Foreskin keratinocyte (primary cell): ENCODE measurements at places on chromosomes 11 and 22.

GRCh38 chr11:44335052-44335760 lies 25.3 kb upstream of the ALX4 start:
- no peak for DNase-seq

- no peak for DNase-seq
Observed at GRCh38 chr11:117984476-117984875, 1.7 kb upstream of the IL10RA start.

- DNase-seq = peak; percentile 42
Observed at GRCh38 chr11:69088676-69089146, 40.0 kb downstream of the TPCN2 start.

- no peak for DNase-seq
Observed at GRCh38 chr22:30782613-30783012, 87.9 kb downstream of the OSBP2 start.

DNA sequence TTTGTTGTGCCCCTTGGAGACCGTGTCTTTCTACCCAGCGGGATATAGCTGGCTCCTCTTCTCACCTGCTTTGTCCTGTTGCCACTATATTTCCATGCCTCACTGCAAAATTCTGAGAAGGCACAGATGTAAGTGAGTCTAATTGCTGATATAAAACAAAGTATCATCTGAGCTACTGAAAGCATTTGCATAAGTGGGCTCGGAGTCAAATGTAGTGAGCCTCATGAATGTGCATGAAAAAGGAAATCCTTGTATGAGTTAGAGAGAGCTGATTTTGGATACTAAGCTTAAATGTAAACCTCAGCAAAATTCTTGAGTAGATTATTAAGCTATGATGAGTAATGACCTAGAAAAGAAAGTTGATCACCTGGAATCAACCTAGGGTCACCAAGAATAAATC lies 13.9 kb downstream of the OVCH2 start:
- no peak for DNase-seq

GRCh38 chr11:120389693-120390584 lies 53.7 kb downstream of the ARHGEF12 start:
- DNase-seq = no peak

DNA sequence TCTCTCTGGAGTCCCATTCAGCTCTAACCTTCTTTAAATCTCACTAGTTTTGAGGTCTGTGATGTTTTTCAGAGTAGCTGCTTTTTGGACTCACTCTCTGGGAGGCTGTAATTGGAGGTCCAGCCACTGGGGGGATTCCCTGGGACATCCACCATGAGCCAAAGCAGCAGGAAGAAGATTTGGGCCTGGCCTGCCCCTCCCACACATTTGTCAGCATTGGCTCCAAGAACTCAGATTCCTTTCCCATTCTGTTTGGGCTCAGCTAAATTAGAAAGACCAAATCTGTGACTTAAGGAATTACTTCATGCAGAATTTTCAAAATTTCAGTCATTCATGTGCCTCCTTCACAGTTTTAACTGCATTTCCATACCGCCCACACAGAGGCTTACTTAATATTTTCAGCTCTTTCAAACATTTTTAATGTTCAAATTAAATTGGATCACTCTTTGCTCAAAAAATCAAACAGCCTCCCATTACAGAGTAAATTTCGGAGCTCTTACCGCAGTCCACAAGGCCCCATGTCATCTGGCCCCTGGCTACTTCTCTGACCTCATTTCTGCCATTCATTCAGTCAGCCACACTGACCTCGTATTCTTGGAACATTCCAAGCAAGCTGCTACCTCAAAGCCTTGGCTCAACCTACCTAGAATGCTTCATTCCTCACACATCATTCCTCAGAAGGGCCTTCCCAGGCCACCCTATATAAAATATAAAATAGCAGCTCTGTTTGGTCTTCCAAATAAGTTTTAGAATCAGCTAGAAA lies 54.5 kb upstream of the RRAS2 start:
- no peak for DNase-seq

DNA sequence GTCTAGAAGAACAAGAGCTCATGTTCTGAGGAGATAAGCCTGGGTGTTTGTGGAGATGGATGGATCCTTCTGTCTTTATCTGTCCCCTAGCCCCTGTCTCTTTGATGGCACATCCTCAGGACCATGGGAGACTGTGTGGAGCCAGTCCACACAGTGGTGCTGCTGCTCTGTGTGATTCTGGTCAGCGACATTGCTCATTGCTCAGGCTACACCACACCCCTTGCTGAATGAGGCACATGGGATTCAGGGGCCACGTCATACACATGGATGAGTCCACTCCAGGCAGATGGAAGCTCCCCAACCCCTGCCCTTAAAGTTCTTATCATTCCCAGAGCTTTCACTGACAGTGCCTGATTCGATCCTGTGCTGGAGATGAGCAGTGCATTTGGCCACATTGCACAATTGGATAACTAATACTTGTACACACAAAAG lies 222.2 kb downstream of the NAV2 start:
- no peak for DNase-seq

DNA sequence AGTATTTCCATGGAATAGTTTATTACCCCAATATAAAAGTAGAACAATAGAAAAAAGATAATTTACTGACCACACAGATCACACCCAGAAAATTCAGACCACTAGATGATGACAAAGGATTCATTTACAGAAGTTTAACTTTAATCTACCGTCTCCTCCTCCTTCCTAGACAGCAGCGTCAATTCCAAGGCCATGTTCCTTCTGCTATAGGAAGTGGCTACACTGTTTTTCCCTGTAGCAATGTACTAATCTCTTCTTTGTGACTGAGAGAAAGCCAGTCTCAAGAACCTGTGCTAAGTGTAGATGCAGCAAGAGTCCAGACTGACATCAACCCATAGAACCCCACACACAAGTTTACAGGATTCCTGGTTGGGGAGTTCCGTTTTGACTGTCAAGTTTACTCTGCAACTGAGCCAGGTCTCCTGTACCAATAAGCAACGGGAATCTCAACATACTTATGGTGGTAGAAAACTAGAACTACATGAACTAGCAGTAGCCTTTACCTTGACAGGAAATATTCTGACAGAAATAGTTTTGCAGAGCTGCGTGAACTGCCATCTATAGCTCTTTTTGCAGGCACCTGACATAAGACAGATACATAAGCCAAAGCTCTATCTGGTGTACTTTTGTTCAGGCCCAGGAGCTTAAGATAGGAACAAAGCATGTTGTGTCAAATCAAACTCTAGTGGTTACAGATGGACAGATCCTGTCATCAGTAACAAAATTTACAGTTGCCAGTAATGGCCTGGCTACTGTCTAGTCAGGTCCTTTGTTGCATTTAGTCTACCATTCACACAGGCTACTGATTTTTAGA lies 42.9 kb downstream of the MRTFA start:
- no peak for DNase-seq

- DNase-seq = no peak
Observed at GRCh38 chr22:32016081-32016480, 27.0 kb upstream of the SLC5A1 start.

DNA sequence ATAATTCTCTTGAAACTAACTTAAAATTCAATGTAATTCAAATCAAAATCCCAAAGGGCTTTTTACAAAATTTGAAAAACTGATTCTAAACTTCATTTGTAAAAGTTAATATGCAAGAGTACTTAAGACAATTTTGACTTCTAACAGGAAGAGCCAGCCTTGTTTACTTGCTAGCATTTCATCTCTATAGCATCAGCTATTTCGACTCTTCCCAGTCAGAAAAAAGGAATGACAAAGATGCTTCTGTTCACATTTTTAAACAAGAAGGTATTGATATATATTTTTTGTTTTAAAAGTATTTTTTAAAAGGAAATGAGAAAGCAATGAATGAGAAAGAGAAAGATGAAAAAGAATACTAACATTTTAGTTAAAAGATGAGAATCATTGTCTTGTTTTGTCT lies 16.4 kb downstream of the SLN start:
- DNase-seq = no peak

DNA sequence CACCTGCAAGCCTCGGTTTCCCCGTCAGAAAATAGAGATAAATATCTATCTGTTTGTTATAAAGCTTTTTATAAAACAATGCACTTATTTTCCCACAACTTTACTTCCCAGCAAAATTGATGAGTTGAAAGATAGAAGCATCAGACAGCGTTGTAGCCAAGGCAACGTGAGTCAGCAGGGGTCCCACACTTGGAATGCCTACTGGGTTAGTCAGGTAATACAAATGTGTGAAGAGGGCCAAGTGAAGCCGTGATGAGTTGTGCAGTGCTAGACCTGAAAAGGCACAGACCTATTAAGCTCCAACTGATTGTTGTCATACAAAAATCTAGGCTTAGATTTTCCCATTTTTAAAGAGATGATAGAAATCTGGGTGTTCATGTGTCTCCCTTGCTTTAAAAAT lies 118.7 kb downstream of the PGR start:
- DNase-seq = no peak

DNA sequence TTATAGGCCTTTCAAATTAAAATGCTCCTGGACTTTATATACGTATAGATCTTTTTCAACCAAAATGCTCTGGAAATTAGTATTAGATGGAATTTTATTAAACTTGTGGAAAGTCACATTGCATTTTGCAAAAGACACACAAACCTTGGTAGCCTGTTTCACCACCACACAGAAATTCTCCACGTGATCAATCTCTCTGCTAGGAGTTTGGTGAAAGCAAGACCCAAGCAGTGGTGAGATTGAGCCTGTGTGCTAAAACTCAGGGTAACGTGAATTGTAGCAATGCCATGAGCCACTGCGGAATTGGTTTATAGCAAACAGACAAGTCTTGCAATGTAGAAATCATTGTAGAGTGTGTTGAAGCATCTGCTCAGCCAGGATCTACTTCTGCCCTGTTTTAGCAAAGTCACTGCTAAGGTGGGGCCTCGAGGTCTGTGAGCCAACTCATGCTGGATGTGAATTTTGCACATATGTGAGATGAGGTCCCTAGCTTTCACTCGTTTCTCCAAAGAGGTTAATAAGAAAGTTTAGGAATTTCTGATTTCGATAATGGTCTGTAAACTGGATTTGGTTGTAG lies 184.8 kb downstream of the DBX1 start:
- no peak for DNase-seq
